Fibroblast of villous mesenchyme (primary cell): ENCODE measurements at places on chromosomes 1 and 21.

- DNase-seq: peak; percentile 97
These were observed 300.0 kb upstream of the VAMP3 start for GRCh38 chr1:7470904-7471638.

- DNase-seq: no peak
These were observed 56.7 kb downstream of the HSF2BP start for GRCh38 chr21:43602266-43603232.

DNA sequence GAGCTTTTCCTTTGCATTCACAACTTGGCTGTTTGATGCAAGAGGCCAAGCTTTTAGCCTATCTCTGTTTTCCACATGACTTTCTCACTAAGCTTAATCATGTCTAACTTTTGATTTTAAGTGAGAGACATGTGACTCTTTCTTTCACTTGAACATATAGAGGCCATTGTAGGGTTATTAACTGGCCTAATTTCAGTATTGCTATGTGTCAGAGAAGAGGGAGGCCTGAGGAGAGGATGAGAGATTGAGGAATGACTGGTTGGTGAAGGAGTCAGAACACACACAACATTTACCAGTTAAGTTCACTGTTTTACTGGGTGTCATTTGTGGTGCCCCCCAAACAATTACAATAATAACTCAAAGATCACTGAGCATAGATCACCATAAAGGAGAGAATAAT lies 193.5 kb downstream of the CYYR1 start:
- DNase-seq: no peak

DNA sequence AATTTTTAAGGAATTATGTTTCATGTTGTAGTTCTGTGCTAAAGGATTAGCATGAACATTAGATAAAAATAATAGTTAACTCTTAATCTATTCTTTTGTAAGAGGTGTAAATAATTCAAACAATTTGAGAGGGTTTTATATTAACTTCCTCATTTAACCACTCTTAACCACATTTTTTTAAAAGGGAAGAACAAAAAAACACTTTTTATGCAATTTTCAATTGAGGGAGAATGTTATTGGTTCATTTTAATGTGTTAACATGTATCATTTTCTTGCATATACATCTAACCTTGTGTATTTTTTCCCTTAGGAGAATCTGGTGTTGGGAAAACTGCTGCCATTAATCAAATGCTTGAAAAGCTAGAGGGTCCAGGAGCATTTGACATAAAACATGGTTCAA lies 169.0 kb downstream of the LBR start:
- DNase-seq: no peak

GRCh38 chr1:37914719-37915475 lies 32.0 kb downstream of the INPP5B start:
- no peak for DNase-seq

GRCh38 chr1:228463009-228463558 lies 24.1 kb upstream of the RNF187 start:
- DNase-seq: no peak

- no peak for DNase-seq
These were observed 235.1 kb downstream of the GRIK1 start for GRCh38 chr21:29704719-29705118.

GRCh38 chr1:70856201-70856600 lies 191.4 kb downstream of the PTGER3 start:
- DNase-seq: no peak

DNA sequence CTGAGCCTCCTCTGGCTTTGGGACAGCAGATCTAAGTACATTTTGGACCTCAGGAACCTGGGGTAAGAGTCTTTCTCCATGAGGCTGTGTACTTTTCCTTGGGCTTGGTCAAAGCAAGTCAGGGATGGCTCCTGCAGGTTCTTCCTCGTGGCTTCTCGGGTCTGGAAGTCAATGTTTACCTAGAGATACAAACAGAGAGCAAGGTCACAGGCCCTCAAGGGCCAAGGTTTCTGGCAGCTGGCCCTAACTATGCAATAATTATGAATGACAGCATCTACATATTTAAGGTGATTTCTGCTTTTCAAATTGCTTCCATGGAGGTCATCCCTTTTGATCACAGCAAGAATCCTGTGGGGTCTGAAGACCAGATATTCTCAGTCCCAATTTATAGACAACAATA lies 37.6 kb downstream of the RGS8 start:
- DNase-seq: no peak

GRCh38 chr1:26094677-26095383 lies 16.8 kb upstream of the PDIK1L start:
- DNase-seq: peak; percentile 54

- no peak for DNase-seq
These were observed 59.5 kb downstream of the RHOU start for GRCh38 chr1:228794810-228795209.

GRCh38 chr1:171780583-171781175 lies 781 bp upstream of the METTL13 start:
- no peak for DNase-seq

- DNase-seq: no peak
These were observed 303.6 kb downstream of the PRDM2 start for GRCh38 chr1:14003552-14003951.

DNA sequence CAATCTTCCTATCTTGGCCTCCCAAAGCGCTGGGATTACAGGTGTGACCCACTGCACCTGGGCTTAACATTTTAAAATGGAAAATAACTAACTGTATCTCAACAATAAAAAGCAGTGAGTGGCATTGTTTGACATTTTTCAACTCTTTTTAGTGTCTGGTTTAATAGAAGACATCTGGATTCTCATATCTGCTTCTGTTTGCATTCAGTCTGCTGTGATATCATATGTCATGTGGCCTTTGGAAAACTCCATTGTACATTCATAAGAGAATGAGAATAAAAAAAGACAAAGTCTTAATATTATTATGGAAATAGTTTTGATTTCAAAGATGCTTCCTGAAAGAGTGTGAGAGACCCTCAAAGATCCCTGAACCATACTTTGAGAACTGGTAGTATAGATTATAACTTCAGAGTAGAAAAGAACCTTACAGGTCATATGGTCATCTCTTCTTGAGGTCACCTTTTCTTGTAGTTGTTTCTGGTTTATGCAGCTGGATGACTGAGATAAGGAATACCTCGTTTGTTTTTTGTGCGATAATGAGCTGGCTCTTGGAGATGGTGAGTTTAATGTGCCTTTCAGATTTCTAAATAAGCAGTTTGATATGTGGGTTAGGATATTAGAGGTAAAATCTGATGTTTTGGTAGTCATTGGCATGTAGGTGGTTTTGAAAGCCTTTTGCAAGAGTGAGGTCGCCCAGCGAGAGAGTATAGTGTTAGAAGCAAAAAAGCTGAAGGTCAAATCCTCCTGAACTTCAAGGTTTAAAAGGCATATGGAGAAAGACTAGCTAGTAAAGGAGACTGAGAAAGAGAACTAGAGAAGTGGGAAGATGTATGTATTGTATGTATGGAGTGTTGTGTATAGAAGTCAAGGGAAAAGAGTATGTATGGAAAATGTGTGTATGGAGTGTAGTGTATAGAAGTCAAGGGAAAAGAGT lies 17.2 kb downstream of the CEP350 start:
- DNase-seq: peak; percentile 49

DNA sequence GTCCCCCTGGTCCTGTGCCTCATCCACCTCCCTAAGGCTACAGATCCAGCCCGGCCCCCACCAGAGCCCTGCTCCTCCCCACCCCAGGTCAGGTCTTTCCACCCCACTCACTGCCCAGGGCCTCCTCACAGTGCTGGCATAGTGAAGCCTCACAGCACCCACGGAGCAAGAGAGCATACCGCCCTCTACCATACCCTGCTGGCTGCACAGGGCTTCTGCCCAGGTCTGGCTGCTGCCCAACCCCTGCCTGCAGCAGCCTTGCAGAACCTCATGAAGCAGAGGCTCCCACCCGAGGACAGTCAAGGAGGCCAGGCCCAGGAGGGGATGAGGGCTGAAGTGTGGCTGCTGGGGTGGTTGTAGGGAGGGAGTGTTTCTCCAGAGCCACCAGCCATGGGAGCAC lies 19.7 kb upstream of the ARF1 start:
- DNase-seq: no peak

DNA sequence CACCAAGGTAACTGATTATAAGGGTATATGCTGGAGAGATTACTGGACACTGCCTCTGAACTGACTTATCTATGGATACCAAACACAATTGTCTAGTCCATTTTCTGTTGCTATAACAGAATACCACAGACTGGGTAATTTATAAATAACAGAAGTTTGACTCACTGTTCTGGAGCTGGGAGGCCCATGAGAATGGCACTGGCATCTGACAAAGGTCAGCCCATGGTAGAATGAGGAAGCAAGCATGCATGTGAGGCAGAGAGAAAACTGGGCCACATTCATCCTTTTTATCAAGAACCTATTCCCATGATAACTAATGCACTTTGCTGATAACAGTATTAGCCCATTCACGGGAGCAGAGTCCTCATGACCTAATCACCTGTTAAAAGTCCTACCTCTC lies 37.4 kb downstream of the FCER1A start:
- DNase-seq: no peak

DNA sequence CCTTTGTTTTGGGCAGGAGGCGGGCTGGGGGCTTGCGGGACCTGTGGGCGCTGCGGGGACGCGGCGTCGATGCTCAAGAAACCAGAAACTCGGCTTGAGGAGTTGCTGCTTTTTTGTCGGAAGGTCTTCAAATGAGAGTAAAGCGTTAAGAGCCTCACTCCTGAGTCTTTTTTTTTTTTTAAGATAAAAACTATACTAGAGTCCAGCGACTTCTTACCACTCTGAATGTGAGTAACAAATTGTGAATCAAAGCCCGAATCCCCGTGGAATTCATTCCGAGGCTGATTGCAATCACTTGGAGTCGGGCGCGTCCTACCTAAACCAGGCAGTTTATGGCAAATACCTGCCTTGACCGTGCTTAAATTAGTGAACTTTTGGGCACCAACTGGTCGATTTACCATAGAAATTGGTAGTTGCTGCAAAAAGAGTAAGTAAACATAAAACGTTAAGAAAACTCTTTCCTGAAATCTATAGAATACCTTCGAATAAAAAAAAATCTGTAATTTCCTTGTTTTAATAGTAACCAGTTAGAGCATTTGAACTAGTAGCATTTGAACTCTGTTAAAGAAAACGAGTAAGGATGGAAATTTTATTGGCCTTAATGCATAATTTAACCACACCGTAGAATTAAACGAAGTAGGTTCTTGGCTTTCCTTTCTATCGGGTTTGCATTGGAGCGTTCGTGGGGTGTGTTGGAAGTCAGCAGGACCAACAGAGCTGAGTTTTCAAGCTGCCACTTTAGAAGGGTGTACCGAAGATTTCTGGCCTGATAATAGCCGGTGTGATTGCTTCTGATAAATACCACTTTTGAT lies 769 bp downstream of the GPSM2 start:
- peak; percentile 34 for DNase-seq

DNA sequence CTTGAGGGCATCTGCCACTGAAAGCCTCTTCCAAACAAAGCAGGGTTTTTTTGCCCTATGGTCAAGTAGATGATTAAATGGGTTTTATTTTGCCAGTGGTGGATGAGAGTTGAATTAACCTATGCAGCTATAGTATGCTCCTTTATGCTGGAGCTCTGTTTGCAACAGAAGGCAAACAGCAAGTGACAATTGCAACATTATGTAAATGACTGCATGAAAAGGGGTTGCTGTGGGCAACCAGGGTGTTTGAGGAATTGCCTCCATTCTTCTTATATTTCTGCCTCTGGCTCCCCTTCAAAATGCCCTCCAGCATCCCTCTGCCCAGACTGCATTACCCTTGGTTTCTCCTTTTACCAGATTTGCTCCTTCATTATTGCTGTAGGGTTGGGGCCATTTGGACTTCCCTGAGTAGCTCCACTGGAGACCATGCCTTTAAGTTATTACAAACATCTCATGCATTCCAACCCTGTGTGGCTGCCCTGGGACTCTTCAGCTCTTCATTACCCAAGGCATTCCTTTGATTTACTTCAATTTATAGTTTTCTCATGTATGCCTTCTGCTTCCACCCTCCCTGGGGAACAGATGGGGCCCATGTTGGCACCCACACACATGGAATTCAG lies 398.4 kb downstream of the PRDM2 start:
- DNase-seq: no peak

DNA sequence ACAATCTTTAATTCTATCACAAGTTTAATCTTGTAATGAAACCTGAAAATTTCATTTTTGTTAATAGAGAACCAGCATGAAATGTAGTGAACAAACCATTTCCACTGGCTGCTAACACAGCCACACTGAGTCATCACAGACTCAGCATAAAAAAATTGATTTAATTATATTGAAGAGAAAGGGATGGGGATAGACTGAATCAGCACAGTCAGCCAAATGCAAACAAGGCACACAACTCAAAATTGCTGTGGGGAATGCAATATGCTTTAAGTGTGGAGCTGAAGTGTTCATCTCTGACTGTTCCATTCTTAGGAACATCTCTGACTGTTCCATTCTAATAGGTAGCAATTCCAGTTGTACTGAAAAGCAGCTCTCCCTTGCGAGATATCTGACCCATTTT lies 299.8 kb downstream of the MRPL39 start:
- no peak for DNase-seq
